ENCODE measurements at places on chromosomes 16 and 17.

DNA sequence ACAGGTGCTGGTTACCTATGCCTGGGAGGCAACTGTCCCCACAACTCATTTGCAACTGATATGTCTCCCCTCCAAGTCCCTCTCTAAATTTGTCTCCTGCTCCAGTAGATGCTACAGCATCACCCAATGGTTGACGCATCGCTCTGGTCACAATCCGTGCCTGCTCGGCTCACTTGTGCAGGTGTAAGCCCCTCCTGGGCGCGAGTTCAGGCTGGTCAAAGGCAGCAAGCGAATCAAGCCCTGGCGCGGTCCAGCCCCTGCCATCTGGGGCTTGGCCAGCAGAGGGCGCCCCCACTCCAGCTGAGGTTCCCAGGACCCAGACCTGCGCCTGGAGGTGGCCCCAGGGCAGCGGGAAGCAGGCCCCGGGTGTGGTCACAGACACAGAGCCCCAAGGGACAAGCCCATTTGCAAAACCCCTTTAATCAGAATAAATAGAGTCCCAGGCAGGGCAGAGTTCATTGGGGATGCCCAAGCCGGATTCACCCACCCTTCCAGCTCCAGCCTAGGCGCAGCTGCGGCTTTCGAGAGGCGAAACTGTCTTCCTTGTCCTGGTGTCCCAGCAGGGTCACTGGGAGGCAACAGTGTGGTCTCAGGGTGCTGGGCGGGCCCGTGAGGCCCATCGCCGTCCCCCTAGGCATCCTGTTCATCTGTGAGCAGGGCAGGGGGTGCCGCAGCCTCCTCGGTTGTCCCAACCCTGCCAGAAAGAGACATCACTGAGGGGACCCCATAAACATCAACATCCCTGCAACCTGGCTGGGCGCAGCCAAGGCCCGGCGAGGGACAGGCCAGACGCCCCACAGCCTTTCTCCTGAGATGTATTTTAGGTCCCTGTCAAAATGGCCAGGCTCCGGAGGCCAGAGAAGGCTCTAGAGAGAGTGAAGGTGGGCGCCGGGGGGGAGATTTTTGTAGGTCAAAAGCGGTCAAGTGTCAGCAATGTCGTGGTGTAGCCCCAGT, 15.8 kb downstream of the TMC6 start:
- peaks cover 42% of the 10 kb centered on the region for H3K4me1 ChIP-seq
- DNase-seq = peak; percentile 83
- H3K27me3 ChIP-seq = no peaks in the 10 kb centered on the region
- H3K36me3 ChIP-seq = peaks cover 58% of the 10 kb centered on the region
- H3K27ac ChIP-seq = peak overlapping the region; percentile 76
- no peak overlapping the region for H3K4me3 ChIP-seq

GRCh38 chr17:77622647-77623046, 335.9 kb upstream of the TNRC6C start:
- no peak overlapping the region for H3K27ac ChIP-seq
- H3K4me3 ChIP-seq = no peak overlapping the region
- no peaks in the 10 kb centered on the region for H3K36me3 ChIP-seq
- no peak for DNase-seq
- H3K27me3 ChIP-seq = peaks cover 36% of the 10 kb centered on the region
- H3K4me1 ChIP-seq = peaks cover 12% of the 10 kb centered on the region

DNA sequence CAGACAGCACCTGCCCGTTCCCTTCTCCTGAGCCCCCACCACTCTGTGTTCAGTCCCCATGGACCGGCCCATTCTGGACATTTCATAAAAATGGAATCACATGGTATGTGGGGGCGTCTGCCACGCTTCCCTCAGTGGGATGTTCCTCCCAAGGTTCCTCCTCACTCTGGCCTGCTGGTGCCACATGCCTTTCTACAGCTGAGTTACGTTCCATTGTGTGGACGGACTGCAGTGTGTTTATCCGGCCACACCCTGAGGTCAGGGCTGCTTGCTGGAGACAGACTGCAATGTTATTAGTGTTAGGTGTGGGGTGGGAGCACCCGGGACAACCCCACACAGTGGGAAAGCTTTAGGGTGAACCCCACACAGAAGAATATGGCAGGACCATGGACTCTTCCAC, 5.9 kb upstream of the AATK start:
- no peak overlapping the region for H3K4me3 ChIP-seq
- H3K36me3 ChIP-seq = no peaks in the 10 kb centered on the region
- H3K4me1 ChIP-seq = no peaks in the 10 kb centered on the region
- no peak overlapping the region for H3K27ac ChIP-seq
- H3K27me3 ChIP-seq = peaks cover 6% of the 10 kb centered on the region
- DNase-seq = no peak

DNA sequence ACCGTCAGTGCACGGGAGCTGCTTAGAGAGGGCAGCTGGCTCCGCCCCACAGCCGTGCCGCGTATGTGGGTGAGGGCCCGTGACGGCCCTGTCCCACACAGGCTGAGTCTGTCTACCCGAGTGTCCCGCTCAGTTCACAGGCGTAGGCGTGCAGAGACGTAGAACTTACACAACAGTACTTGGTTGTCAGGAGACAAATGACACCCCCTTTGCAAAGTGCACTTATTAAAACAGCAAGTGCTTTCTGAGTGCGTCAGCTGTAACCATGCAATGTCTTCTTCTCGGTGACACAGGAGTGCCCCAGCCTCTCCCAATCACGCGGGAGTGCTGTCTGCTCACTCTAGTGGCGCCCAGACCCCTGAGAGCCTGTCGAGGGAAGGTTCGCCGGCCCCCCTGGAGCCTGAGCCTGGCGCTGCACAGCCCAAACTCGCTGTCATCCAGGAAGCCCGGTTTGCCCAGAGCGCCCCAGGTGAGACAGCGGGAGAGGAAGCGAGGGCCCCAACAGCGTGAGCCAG, 64.2 kb downstream of the FOXK2 start:
- peaks cover 30% of the 10 kb centered on the region for H3K36me3 ChIP-seq
- H3K27me3 ChIP-seq = no peaks in the 10 kb centered on the region
- H3K4me1 ChIP-seq = peaks cover 6% of the 10 kb centered on the region

- no peak overlapping the region for H3K27ac ChIP-seq
- H3K4me3 ChIP-seq = no peak overlapping the region
- peaks cover 38% of the 10 kb centered on the region for H3K4me1 ChIP-seq
- H3K27me3 ChIP-seq = peaks cover 40% of the 10 kb centered on the region
- no peaks in the 10 kb centered on the region for H3K36me3 ChIP-seq
These were observed 4.0 kb upstream of the CLEC10A start for GRCh38 chr17:7084088-7084487.

GRCh38 chr16:61926766-61927165, 109.5 kb downstream of the CDH8 start:
- no peaks in the 10 kb centered on the region for H3K36me3 ChIP-seq
- no peak overlapping the region for H3K27ac ChIP-seq
- H3K4me3 ChIP-seq = no peak overlapping the region
- DNase-seq = no peak
- no peaks in the 10 kb centered on the region for H3K4me1 ChIP-seq

DNA sequence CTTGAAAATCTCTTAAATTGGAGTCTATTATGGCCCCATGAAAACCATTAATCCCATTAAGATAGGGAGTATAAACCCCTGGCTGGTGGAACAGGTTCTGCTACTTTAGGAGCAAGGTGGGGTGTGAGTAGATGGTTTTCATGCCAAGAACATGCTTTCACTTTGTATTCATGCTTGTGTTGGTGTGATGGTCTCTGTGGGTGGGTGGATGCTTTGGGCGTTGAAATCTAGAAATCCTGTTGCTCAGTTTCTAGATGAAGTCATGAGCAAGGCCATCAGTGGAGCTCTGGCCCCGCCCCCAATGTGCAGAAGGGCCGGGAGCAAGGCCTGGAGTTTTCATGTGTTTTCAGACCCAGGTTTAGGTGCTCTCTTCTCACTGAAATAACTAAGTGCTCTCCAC, 20.1 kb downstream of the PLD6 start:
- peaks cover 66% of the 10 kb centered on the region for H3K36me3 ChIP-seq
- peak; percentile 73 for DNase-seq

GRCh38 chr16:10368969-10369551, 16.8 kb upstream of the ATF7IP2 start:
- peaks cover 3% of the 10 kb centered on the region for H3K36me3 ChIP-seq
- no peak overlapping the region for H3K4me3 ChIP-seq
- no peaks in the 10 kb centered on the region for H3K4me1 ChIP-seq
- no peaks in the 10 kb centered on the region for H3K27me3 ChIP-seq
- no peak for DNase-seq

DNA sequence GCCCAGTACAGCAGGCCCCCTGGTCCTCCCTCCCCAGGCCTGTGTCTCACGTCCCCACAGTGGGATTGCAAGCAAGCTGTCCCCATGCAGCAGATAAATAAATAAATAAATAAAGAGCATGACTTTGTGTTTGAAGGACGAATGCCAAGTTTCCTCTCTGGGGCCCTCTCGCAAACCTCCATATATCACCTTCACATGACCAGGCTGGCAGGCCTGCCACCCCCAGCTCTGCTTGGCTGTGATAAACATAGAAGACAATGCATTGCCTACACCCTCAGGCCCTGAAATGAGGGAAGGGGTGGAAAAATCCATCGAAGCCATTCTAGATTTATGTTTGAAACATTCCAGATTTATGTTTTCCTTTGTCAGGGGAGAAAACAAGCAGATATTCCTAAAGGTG, 107.3 kb downstream of the CCT6B start:
- H3K27ac ChIP-seq = no peak overlapping the region
- H3K4me1 ChIP-seq = no peaks in the 10 kb centered on the region
- peaks cover 12% of the 10 kb centered on the region for H3K27me3 ChIP-seq

- H3K4me3 ChIP-seq = no peak overlapping the region
- no peak overlapping the region for H3K27ac ChIP-seq
- DNase-seq = no peak
- H3K36me3 ChIP-seq = no peaks in the 10 kb centered on the region
- H3K4me1 ChIP-seq = no peaks in the 10 kb centered on the region
These were observed 82.7 kb upstream of the ASIC2 start for GRCh38 chr17:33375783-33376182.

DNA sequence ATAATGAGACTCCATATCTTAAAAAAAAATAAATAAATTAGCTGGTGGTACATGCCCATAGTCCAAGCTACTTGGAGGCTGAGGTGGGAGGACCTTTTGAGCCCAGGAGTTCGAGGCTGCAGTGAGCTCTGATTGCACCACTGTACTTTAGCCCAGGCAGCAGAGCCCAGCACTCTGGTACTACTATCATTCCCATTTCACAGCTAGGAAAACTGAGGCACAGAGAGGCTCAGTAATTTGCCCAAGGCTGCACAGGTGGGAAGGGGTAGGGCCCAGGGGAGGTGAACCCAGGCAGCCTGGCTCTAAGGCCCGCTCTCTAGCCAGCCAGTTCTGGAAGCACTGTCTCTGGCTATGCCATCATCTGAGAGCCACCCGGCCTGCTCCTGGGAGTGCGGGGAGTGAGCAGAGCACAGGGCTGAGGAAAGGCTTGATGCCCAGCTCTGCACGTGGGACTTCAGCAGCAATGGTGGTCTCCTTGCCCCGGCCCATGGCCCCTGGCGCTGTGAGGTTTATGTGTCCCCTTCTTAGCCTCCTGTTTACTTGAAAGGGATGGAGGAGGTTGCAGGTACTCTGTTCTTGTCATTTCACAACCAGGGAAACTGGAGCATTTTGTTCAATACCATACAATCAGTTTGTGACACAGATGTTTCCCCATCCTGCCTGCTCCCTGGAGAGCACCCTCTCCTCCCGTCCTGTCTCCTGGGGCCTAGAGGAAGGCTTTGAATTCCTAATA, 222.3 kb downstream of the KATNIP start:
- no peaks in the 10 kb centered on the region for H3K36me3 ChIP-seq
- H3K4me1 ChIP-seq = no peaks in the 10 kb centered on the region
- H3K27me3 ChIP-seq = no peaks in the 10 kb centered on the region
- no peak overlapping the region for H3K27ac ChIP-seq
- no peak overlapping the region for H3K4me3 ChIP-seq

GRCh38 chr16:31477220-31478216, 5.4 kb upstream of the SLC5A2 start:
- H3K4me1 ChIP-seq = peaks cover 31% of the 10 kb centered on the region
- H3K4me3 ChIP-seq = peak overlapping the region; percentile 82
- H3K27ac ChIP-seq = no peak overlapping the region

DNA sequence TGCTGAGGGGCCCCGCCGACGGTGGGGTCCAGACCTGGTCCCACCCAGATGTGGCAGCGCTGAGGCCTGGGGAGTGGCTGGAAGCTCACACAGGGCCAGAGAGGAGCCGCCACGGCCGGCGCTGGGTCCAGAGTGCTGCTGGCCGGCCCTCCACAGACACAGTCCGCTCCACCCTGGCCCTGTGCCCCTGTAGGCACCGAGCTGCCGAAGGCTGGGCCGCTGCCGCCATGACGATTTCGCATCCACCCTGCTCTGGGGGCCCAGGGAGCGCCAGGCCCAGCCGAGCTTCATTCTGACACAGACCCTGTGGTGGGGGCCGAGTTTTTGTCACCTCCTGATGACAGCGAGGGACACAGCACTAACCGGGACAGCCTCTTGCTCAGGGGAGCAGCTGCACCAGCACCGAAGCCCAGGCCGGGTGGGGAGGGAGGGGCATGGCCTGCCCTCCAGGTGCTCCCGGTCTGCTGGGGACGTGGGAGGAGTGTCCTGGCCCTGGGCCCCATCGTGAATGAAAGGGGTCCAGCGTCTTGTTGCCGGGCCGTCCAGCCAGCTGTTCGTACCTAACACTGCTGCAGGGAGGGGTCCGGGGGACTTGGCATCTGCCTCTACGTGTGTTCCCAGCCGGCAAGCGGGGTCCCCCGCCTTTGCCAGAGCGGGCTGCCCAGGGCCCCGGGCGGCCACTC, 27.1 kb upstream of the SSTR5 start:
- DNase-seq = no peak
- no peaks in the 10 kb centered on the region for H3K36me3 ChIP-seq
- no peaks in the 10 kb centered on the region for H3K27me3 ChIP-seq
- no peak overlapping the region for H3K27ac ChIP-seq
- H3K4me1 ChIP-seq = no peaks in the 10 kb centered on the region

DNA sequence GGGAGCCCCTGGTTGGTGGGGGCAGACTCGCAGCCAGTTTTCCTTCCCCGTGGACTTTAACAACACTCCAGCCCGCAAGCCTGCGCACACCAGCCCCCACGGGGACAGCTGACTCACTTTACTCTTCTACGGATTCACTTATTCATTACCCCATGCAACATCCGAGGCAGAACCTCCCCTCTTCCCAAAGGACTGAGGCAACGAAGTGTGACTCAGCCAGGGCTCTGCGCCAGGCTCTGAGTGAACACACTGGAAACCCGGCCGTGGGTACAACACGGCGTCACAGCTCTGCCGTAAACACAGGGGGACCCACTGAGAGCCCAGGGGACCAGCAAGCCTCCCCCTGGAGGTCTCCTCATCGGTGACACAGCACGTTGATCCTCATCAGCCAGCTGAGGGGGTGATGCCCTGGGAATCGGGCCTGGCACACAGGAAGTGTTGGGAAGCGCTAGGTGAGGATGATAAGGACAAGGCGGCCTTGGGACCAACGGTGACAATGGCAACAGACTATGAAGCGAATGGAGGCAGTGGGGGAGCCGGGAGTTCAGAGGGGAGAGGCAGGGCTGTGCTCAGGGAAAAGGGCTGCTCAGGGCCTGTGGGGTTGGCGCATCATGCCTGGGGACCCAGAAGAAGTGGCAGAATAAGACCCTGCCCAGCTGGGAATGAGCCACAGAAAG, 14.6 kb downstream of the COTL1 start:
- peaks cover 65% of the 10 kb centered on the region for H3K36me3 ChIP-seq
- peak overlapping the region; percentile 82 for H3K27ac ChIP-seq
- no peaks in the 10 kb centered on the region for H3K27me3 ChIP-seq
- H3K4me1 ChIP-seq = peaks cover 93% of the 10 kb centered on the region
- DNase-seq = no peak
- H3K4me3 ChIP-seq = peak overlapping the region; percentile 26

All from activated naive CD4-positive, alpha-beta T cell treated with anti-CD3 and anti-CD28 coated beads, Interleukin-2, amount 10 ng/mL, durations not matched to agents 7 days and 5 days (primary cell).